ENCODE measurements at places on chromosomes 11 and 22.

DNA sequence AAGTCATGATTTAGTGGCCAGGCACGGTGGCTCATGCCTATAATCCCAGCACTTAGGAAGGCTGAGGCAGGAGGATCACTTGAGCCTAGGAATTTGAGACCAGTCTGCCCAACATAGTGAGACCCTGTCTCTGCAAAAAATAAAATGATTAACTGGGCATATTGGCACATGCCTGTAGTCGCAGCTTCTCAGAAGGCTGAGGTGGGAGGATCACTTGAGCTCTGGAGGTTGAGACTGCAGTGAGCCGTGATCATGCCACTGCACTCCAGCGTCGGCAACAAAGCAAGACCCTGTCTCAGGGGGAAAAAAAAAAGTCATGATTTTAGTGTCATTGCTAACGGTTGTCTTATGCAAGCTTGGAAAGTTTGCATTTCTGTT, 11.9 kb downstream of the UBE2L3 start:
- no peak for DNase-seq

- DNase-seq: no peak
Measured at GRCh38 chr22:43504666-43505261, 93.0 kb downstream of the MPPED1 start.

DNA sequence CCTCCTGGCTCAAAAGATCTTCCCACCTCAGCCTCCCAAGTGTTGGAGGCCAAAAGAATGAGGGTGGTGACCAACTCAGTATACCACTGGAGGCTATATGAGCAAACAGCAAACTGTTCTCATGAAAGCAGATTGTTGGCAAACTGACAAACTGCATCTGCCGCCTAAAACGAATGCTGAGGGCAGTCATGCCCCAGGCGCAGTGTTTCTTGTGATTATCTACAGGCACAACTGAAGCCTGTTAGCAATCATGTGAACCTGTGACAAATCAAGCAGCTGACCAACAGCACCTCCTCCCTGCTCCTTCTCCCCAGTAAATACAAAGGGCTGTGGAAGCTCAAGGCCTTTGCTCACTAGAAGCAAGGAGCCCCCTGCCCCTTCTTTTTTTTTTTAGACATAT, 47.8 kb downstream of the BTBD10 start:
- DNase-seq: no peak

DNA sequence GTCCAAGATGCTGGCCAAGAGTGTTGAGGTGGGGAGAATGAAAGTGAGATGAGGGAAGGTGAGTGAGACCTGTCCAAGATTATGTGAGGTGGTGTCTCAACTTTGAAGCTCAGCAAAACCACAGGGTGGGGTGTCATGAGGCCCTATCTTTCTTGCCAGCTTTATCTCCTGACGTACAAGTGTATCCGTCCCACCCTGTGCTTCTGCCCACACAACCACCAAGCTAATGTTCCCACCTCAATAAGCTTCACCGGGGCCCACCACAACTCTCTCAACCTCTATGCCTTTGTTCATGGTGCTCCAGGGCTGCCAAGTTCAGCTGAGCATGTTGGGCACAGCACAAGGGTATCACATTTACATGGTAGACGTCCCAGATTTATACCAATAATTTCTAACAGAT, 7.1 kb upstream of the TPST2 start:
- DNase-seq: no peak

DNA sequence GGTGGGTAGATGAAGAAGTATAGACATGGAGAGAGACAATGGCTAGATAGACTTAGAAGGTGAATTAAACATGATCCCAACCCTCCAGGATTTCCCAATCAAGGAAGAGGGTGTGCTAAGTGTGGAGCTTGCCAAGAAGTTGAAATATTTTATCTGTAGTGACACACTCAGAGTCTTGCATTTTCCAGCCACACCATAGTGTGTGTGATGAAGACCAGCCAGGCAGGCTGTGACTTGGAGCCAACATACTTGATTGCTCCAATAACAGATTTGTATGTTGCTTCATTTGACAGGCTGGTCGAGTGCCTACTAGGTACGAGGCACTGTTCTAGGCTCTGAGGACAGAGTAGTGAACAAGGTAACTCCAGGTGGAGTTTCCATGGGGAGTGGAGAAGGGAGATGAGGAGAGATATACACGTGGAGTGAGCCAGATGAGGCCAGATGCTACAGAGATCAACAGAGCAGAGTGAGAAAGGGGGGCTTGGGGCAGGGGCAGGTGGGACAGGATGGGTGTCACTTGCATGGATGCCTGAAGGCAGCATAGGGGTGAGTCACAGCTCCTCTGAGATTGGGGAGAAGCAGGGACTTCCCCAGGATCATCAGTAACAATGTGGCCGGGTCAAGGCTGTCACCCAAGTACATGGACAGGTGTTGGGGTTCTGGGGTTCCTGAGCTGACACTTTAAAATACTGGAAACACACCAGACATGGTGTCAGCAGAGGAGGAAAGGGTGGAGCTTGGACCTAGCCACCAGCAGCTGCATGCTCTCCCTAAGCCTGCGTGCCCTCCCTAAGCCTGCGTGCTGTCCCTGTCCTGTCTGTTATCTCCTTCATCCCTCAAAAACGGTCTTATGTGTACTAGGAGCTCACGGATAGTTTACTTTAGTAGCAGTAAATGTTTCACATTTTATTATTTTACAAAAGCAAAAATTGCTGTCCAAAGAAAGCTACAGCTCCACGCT, 23.6 kb downstream of the PDGFB start:
- DNase-seq: no peak

DNA sequence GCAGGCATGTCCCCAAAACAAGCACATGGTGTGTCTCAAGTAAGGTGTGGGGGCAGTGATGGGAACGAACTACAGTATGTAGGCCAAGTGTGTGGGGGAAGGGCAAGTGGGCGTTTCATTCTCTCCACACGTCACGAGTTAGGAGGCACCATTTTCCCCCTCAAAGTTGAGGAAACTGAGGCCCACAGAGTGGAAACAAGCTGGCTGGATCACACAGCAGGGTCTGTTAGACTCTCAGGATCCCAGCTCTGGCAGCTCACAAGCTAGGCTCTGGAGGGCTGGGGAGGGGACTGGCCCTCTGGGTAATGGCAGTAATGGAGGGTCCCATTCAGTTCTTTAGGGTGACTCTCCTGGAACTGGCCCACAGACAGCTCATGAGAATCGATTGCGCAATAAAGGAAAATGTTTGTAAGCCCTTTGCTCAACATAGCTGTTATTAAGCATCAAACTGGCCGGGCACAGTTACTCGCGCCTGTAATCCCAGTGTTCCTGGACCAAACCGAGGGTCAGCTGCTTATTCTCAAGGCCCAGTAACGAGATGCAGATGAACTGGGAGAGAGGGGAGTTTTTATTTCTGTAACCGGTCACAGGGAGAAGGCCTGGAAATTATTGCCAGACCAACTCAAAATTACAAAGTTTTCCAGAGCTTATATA, 24.1 kb upstream of the TUB start:
- DNase-seq: no peak

DNA sequence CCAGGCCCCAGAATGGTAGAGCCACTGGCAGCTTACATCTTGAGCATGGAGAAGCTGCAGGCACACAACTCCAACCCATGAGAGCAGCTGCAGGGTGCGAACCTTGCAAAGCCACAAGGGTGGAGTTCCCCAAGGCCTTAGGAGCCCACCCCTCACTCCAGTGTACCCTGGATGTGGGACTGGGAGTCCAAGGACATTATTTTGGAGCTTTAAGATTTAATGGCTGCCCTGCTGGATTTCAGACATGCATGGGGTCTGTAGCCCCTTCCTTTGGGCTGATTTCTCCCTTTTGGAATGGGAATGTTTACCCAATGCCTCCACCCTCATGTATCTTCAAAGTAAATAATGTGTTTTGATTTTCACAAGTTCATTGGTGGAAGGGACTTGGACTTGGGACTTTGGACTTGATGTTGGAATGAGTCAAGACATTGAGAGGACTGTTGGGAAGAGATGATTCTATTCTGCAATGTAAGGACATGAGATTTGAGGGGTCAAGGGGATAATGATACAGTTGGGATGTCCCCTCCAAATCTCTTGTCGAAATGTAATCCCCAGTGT, 1.1 kb upstream of the KRTAP5-7 start:
- DNase-seq: no peak

DNA sequence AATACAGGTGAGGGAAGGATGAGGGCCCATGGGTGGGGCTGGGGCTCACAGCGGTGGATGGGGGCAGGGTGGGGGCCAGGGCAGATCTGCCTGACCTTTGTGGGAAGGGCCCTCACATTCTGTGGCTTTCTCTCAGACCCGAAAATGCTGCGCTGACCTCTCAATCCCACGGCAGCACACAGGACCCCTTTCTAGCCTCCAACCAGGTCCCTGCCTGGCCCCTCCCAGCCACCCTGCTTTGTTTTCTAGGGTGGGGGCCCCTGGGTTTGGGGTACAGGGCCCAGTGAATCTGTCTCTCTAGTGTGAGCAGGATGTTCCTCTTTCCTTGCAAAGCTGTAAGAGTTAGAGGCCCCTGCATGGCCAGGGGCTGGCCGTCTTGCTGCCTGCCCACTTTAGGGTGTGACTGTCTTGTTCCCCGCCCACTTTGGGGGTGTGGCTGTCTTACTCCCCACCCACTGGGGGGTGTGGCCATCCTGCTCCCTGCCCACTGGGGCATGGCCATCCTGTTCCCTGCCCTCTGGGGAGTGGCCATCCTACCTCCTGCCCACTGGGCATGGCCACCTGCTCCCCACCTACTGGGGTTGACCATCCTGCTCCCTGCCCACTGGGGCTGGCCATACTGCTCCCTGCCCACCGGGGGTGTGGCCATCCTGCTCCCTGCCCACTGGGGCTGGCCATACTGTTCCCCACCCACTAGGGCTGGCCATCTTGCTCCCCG, 11.5 kb downstream of the PARVG start:
- no peak for DNase-seq
